Activated naive CD8-positive, alpha-beta T cell treated with anti-CD3 and anti-CD28 coated beads for 36 hours (primary cell): ENCODE measurements at places on chromosomes 1 and 21. TPM values are rescaled to one million over a fixed set of nuclear protein-coding genes. Genes with fewer than 3 reads are reported as not detected.

OR2L13 gene
- total RNA-seq: not detected

KCNA2 gene
- 0.08 TPM for total RNA-seq

ACTL8 gene
- total RNA-seq: not detected

SYTL1 gene
- 45.5 TPM for total RNA-seq

TFF1 gene
- not detected for total RNA-seq

C1orf74 gene
- total RNA-seq: 1.7 TPM

CASQ2 gene
- total RNA-seq: not detected

RIMKLA gene
- total RNA-seq: 6.3 TPM

CCDC185 gene
- not detected for total RNA-seq

CACHD1 gene
- total RNA-seq: 3.4 TPM

AXDND1 gene
- total RNA-seq: 0.64 TPM

BCAN gene
- not detected for total RNA-seq

KCNA3 gene
- 16.6 TPM for total RNA-seq

ANGPTL1 gene
- not detected for total RNA-seq

CCDC181 gene
- 0.52 TPM for total RNA-seq
